ENCODE measurements at places on chromosomes 1 and 21.

GRCh38 chr1:17958704-17959103 is 148.9 kb upstream of the IGSF21 start:
- DNase-seq = no peak

DNA sequence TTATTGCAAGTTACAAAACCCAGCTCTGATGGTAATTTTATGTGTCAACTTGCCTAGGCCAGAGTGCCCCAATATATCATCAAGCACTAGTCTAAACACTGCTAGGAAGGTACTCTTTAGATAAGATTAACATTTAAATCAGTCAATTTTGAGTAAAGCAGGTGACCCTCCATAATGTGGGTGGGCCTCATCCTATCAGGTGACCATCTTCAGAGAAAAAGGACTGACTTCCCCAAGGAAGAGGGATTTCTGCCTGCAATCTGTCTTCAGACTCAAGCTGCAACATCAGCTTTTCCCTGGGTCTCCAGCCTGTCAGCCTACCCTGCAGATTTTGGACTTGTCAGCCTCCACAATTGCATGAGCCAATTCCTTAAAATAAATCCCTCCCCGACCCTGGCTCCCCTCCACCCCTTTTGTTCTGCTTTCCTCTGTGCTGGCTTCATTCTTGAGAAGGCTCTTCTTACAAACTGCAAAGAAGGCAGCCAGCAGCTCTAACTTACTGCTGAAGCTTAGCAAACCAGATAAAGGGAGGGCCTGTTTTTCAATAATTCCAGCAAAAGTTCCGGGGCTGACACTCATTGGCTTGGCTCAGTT is 56.4 kb upstream of the RUNX3 start:
- no peak for DNase-seq

DNA sequence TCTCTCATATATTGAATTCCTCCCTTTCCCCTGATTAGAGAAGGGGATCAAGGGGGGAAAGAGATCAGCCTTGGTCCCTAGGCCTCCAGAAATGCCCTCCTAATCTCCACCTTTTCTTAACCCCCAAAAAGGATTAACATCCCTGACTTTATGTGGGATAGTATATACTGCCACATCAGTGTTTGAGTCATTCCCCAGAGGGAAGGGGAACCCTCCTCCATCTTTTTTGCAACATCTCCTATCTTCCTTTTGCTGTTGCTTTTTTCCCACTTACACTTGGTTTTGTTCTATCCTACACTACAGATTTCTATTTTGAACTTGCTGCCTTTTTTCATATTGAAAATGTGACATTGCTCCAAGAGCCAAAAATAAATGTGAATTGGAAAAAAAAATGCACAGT is 65.4 kb upstream of the PODN start:
- DNase-seq = no peak

DNA sequence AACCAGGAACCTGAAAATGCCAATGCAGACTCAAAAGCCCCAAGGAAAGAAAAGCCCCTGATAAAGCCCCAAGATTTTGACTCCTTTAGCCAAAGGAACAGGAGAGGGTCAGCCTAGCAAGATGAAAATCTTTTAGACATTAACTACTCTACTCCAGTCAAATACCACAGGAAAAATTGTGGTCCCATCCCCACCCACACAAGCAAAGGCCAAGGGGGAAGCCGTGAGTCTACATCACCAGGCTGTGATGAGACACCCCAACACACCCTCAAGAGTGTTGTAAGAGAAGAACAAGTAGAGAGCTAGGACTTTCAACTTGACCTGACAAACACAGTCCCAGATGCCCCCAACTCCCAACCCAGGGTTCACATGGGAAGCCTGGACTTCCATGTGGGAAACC is 192.8 kb upstream of the NR5A2 start:
- DNase-seq = no peak

DNA sequence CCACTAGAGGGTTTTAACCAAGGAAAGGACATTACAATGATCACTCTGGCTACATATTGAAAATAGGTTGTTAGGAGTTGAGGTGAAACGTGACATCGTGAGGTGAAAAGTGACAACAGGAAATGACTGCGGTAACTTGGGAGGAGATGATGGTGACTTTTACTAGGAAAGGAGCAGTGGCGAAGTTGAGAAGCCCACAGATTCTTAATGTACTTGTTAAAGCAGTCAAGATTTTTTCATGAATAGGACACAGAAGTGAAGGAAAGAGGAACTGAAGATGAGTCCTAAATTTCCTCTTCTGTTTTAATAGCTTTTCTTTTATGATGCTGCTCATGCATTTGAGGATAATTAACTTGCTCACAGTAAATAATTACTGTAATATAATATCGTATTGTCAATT is 59.5 kb downstream of the OMA1 start:
- DNase-seq = no peak

DNA sequence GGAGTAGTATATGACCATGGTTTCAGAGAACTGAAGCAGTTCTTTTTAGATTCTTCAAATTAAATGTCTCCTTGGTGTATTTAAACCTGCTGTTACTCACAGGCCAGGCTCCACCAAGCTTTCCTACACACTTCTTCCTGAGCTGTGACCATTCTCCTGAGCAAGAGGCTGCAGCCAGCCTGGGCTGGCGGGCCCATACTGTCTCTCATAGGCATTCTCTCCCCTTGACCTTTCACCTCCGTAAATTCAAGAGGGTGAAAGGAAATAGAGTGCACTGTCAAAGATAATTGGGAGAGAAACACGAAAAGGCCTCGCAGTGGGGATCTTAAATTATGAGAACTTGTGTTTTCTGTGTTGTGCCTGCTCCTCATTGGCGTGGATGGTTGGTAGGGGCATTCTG is 2.3 kb downstream of the ARF1 start:
- DNase-seq = no peak

GRCh38 chr1:212618466-212619210 is 10.1 kb downstream of the ATF3 start:
- no peak for DNase-seq

GRCh38 chr1:115982400-115982799 is 6.1 kb downstream of the SLC22A15 start:
- no peak for DNase-seq

GRCh38 chr1:193705554-193705981 is 519.2 kb upstream of the B3GALT2 start:
- DNase-seq = no peak

- DNase-seq = no peak
These were observed 86.2 kb downstream of the PTPRC start for GRCh38 chr1:198725090-198725489.

- no peak for DNase-seq
These were observed 624.4 kb upstream of the PLXNA2 start for GRCh38 chr1:208868554-208868953.

GRCh38 chr1:26787381-26787705 is 407 bp upstream of the PIGV start:
- no peak for DNase-seq

- no peak for DNase-seq
These were observed 116.1 kb downstream of the UCHL5 start for GRCh38 chr1:192943108-192943507.

DNA sequence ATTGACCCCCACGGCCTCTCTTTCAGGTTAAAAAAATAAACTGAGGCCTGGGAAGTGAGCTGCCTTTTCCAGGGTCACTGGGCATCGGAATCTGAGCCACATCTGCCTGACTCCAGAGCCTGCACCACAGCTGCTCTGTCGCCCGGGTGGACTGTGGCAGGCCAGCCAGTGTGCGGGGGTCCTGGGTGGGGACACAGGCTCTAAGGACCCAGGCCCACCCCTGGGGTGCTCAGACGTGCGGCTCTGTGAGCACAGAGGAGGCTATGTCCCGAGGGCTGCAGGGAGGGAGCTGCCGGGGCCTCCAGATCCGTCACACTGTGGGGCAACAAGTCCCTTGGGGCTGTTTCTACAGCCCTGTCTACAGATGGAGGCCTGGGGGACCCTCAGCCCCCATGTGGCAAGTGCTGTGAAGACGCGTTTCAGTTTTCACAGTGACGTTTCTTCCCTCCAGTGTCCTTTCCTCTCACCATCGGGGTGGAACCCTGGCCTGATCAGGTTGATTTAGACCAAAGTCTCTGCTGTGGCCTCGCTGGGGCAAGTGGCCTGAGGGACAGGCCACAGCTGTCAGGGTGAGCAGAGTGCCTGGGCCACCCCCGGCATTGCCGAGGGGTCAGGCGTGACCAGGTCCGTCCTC is 39.2 kb upstream of the ACTRT2 start:
- no peak for DNase-seq

- no peak for DNase-seq
These were observed 2.5 kb upstream of the PTGS2 start for GRCh38 chr1:186682736-186683135.

GRCh38 chr1:188429386-188429785 is 1600.6 kb downstream of the PLA2G4A start:
- DNase-seq = no peak

Measured in activated naive CD4-positive, alpha-beta T cell (primary cell).